ENCODE measurements at places on chromosomes 1 and 21. TPM values are rescaled to one million over a fixed set of nuclear protein-coding genes. Genes with fewer than 3 reads are reported as not detected.

- no peak for DNase-seq
Measured at GRCh38 chr1:218397752-218398339, 52.7 kb downstream of the TGFB2 start.

DNA sequence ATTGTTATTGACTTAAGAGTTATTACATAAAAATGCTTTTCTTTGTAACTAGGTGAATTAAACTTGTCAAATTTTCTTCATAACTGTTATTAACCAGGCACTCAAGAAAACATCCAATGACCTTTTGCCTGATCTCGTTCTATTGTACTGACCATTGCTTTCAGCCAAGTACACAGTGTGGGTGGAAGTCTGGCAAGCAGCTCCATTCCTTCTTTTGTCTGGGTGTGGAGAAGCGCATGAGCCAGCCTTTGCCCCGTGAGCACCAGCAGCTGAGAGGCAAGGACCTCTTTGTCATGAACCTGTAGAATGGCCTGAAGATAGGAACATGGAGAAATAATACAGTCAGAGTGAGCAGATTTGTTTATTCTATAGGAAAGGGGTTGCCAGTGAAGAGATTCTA lies 57.5 kb downstream of the IARS2 start:
- DNase-seq: no peak

The PADI6 gene
- polyA plus RNA-seq: not detected

DNA sequence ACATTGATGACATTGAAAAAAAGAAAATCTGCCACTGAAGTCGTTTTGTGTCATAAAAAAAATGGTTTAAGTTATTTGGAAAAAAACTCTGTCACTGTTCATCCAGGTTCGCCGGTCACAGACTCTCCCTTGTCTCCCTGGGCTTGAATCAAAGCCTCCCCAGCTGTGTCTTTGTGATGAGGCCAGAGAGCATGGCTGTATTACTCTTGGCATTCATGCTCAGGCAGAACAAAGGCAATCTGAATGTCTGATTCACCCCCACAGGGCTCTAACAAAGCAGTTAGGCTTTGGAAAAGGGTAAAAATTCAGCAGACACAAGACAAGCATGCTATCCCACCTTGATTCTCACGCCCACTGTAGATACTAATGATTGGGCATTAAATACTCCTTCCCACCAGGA lies 304.3 kb upstream of the PLD5 start:
- no peak for DNase-seq

The ZNF648 gene
- polyA plus RNA-seq: not detected

DNA sequence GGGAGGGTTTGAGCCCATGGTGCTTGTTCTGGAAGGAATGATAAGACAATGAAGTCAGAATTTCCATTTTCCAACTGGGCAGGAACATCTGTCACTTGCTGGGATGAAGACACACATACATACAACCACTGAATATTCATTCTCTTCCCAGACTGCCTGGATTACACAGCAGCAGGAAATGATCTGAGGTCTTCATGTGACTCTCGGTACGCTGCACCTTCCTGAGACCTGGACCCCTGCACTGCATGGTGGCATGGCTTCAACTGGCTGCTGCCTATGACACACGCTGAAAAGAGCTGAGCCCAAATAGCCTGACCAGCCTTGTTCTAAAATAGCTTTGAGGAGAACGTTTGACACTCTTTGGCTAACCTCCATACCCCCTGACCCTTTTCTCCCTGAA lies 150.6 kb downstream of the GABPA start:
- DNase-seq: no peak

DNA sequence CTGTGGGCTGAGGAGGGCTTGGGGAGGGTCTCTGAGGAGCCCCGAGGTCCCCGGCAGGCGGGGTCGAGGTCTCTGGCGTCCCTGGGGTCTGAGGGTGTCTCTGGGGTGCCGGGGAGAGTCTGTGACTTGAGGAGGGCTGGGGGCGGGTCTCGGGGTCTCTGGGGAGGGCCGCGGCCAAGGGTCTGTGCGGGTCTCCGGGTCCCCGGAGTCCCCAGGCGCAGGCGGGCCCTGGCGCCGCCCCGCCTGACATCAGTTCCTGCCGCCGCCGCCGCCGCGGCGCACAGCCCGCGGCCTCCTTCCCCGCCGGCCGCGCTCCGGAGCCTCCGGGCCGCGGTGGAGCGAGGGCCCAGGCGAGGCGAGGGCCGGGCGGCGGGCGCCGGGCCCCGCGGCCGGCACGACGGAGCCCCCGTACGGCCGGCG lies at the start of gene PLEKHM2:
Gene PLEKHM2 (plus strand): TSS at position 279 of the 420 bp plus-strand sequence. CDS start 239 bp downstream, outside the sequence.
- no peak for DNase-seq

The TEX38 gene
- not detected for polyA plus RNA-seq

The CAMK1G gene
- polyA plus RNA-seq: 0.81 TPM

The TMEM240 gene
- 8.7 TPM for polyA plus RNA-seq

DNA sequence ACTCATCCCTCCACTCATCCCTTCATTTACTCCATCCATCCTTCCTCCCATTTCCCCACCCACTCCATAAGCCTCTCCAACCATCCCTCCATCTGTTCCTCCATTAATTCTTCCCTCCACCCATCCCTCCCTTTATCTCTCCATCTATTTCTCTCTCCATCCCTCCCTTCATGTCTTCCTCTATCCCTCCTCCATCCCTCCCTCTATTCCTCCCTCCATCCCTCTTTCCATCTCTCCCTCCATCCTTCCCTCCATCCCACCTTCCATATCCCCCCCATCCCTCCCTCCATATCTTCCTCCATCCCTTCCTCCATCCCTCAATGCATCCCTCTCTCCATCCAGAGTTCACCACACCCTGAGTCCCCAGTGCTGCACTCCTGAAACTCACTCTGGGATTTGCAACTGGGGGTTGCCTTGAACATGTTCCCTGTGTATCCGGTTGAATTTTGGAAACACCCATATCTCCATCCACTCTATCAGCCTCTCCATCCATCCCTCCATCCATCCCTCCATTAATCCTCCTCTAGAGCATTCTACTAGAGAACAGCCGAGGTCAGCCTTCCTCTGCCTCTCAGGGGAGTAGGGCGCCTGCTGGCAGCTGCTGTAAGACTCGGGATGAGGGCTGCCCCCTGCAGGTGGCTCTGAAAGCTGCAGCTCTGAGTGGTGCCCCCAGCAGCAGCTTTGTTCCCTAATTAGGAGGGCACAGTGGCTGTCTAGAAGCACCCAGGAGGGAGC lies 39.4 kb downstream of the ABCG1 start:
- DNase-seq: no peak

DNA sequence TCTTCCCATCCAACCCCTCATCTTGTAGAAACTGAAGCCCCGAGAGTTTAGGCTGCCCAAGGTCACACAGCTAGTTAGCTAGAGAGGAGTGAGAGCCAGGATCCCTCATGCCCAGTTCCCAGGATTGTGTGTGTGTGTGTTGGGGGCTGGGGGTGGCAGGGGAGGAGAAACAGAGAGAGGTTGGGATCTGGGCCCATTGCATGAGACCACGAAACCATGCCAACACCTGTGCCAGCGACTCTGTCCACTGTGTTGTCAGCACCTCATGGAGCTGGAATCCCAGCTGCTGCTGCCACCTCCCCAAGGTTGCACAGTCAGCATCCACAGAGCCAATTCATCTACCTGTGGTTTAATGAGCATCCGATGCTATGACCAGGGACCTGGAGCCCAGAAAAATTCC lies 115.4 kb upstream of the ZC3H12A start:
- DNase-seq: no peak

The COL18A1 gene
- polyA plus RNA-seq: 99.7 TPM

DNA sequence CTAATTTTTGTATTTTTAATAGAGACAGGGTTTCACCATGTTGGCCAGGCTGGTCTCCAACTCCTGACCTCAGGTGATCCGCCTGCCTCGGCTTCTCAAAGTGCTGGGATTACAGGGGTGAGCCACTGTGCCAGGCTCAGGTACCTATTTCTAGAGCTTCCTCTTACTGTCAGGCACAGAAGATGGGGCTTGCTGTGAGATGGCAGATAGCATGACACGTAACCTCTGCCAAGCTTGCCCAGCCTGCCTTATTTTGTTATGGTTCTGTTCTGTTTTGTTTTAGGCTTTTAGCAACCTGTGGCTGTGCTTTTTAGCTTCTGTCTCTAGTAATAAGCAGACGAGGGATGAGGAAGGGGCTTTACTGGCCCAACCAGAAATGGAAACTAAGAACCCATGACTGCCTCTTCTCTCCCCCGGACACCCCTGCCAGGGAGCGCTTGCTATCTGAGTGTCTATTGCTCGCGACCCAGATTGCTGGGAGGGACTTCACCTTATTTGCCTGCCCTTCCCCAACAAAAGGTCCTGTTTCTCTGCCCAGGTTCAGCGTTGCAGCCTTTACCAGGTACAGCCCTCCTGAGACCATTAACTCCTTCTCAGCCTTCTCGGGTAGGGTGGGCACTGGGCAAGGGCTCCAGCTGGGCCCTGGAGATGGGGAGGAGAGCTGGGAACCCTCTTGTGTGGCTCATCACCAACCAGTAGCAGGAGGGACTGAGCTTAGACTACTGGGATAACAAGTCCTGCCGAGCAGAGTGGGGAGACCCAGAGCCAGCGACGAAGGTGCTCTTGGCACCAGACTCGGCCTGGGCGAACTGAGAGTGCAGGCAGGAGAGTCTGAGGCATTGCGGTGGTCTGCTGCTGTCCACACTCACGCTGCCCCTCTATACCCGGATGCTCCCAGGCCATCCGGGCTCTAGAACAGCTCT lies 13.5 kb upstream of the LGR6 start:
- DNase-seq: no peak

The CFHR1 gene
- 0.33 TPM for polyA plus RNA-seq

The CHIA gene
- polyA plus RNA-seq: not detected

- DNase-seq: peak; percentile 78
Measured at GRCh38 chr1:32724678-32725614, 22.4 kb upstream of the SYNC start.

DNA sequence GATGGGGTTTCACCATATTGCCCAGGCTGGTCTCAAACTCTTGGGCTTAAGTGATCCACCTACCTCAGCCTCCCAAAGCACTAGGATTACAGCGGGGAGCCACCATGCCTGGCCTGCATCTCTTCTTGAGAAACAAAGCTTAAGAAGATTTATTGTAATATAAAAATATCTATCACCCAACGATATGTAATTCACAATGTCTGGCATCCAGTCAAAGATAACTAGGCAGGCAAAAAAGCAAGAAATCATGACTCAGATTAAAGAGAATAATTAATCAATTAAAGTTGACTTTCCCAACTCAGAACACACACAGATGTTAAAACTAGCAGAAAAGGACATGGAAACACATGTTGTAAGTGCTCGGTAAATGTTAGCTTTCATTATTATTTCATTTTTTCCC lies 26.5 kb upstream of the POU2F1 start:
- DNase-seq: no peak

The ATP1A4 gene
- not detected for polyA plus RNA-seq

GRCh38 chr1:78047106-78047505 lies 1.3 kb downstream of the GIPC2 start:
- no peak for DNase-seq

GRCh38 chr1:234755449-234755863 lies 145.5 kb upstream of the IRF2BP2 start:
- peak; percentile 41 for DNase-seq

All from BJ (cell line).